Suppressor macrophage treated with lipopolysaccharide for 1 hour (primary cell): ENCODE measurements at places on chromosomes 12 and 14.

DNA sequence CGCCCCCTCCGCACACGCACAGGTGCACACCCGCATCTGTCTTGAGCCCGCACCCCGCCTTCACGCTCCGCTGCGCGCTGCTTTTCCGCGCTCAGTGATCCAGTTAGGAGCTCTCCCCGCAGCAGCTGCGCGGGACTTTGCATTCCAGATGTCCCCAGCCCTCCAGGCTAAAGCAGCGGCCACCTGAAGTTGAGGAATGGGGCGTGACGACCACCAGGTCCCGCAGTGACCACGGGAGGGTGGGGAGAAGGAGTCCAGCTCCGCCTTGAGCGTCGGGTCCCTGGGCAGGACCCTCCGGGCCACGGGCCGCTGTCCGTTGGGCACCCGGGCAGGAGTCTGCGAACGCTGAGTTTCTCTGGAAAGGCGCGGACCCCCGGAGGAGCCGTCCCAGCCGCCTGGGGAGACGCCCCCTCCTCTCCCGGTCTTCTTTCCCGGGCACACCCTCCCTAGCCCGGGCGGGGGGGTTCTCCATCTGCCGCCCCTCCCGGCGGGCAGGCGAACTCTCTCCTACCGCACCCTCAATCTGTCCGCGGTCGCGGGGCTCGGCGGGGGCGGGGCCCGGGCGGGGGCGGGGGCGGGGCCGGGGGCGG is 334 bp upstream of the TMEM132C start:
- DNase-seq, result no peak

DNA sequence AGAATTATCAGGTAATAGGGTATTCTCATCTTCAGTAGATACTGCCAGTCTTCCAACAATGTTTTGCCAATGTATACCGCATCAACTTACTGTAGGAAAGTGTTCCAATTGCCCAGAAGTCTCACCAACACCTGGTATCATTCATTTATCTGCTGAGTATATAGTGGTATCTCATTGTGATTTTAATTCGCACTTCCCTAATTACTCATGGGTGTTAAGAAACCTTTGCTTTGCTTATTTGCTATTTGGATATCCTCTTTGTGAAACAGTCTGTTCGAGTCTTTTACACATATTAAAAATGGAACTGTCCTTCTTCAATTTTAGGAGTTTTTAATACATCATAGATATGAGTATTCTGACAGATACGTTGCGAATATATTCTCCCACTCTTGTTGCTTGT is 6.1 kb downstream of the TM7SF3 start:
- no peak for DNase-seq

- DNase-seq, result no peak
These were observed 77.1 kb upstream of the ACTN1 start for GRCh38 chr14:69055999-69056788.

DNA sequence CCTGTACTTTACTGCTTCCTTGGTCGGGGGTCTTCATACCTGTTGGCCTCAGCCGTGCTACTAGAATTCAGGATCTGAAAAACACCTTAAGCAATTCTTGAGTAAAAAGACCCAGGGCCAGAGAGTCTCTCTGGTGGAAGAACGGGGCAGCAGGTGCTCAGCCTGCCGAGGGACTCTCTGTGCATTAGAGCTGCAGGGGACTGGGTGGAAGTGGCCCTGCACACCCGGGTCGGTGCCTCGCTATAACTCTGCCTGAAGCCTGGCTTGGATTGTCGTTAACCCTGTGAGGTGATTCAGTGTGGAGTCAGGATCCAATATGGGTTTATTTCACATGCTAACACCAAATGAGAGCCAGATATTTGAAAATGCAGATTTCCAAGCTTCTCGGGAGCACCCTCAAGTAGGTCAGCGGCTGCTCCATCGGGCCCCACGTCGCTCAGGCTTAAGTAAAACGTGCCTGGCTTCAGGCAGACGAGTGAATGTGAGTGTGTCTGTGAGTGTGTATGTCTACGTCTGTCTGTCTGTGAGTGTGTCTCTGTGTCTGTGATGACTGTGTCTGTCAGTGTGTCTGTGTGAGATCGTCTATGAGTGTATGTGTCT is 35.1 kb upstream of the C14orf180 start:
- DNase-seq, result no peak

- DNase-seq, result no peak
These were observed 26.2 kb upstream of the PDE3A start for GRCh38 chr12:20342111-20342510.

GRCh38 chr12:21715386-21715785 is 57.7 kb upstream of the LDHB start:
- DNase-seq, result peak; percentile 35

- no peak for DNase-seq
These were observed 189.0 kb downstream of the AACS start for GRCh38 chr12:125254236-125254635.

DNA sequence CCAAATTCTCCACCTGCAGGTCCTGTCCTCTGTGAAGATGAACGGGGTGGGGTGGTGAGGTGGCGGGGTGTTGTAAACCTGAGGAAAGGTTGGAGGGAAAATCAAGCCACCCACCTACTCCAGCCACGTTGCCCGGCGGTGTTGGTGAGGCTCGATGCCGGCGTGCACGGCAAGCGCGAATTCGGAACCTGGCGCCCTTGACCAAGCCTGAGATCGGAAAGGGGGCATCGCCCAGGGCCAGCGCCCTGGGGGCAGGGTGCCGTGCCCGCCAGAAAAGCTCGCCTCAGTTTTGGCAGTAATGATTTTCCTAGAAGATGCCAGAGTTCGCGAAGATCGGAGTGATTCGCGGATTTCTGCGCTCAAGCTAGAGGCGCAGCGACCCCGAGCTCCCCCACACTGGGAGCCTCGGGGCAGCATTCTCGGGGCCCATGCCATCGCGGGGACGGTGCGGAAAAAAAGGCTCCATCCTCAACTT is 817 bp downstream of the STXBP6 start:
- no peak for DNase-seq

GRCh38 chr14:75068294-75069120 is 934 bp upstream of the ZC2HC1C start:
- DNase-seq, result peak; percentile 11
